ENCODE measurements at places on chromosomes 11 and 22.

DNA sequence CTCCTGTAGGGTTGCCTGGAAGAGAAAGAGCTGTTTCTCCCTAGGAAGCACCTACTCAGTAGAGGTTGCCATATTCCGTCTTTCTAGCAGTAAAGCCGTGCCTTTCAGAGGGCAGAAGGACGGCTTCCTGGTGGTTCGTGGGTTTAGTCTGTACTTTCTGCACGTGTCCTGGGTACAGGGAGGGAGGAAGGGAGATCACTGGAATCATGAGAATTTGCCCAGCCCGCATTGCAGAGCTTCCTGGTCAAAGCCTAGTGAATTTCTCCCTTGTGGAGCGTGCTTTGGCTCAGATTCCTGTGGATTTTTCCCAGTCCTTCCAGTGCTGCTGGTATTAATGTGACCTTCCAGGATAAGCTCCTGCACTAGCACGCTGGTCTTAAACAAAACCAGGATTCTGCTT lies 44.9 kb downstream of the GRAMD1B start:
- no peak for DNase-seq

- no peak for DNase-seq
These were observed 70.6 kb downstream of the RRAS2 start for GRCh38 chr11:14288189-14288935.

- DNase-seq: peak; percentile 22
These were observed 17.0 kb upstream of the KCTD14 start for GRCh38 chr11:78039919-78040671.

DNA sequence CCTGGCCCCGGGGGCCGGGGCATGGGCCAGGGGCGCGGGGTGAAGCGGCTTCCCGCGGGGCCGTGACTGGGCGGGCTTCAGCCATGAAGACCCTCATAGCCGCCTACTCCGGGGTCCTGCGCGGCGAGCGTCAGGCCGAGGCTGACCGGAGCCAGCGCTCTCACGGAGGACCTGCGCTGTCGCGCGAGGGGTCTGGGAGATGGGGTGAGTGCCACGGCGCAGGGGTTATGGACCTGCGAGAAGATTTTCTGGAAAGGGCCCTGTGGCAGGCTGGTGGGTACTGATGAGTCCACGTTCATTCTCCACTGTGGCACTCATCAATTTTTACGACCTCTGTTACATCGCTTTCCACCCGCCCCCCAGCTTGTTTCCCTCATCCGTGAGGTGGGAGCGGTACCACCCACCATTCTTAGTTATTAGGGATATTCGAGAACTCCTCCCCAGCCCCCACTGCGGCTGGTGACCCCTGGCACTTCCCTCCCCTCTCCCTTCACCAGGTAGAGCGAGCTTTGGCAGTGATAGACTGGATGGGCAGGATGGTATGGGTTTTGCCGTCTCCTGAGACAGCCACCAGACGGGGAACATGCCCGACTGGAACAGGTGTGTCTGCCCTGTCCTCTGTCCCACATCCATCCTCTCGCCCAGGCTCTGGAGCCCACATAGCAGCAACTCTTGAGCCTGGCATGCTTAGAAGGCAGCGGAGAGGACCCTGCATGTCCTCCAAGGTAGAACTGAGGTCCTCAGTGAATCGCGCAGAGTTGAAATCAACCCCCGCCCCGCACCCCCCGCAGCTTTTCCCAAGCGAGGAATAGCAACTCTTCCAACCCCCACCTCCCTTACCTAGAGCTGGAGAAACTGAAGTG lies 562 bp downstream of the DGAT2 start:
- no peak for DNase-seq

- no peak for DNase-seq
These were observed 6.4 kb downstream of the BAIAP2L2 start for GRCh38 chr22:38104084-38104483.

- no peak for DNase-seq
These were observed 3.9 kb downstream of the LRRC10B start for GRCh38 chr11:61512435-61512834.
